ENCODE measurements at places on chromosomes 7 and 10.

GRCh38 chr7:123637203-123637602 lies 18.5 kb upstream of the LMOD2 start:
- no peak for DNase-seq

- no peak for DNase-seq
Observed at GRCh38 chr10:110510086-110510485, 12.4 kb downstream of the DUSP5 start.

- DNase-seq = no peak
Observed at GRCh38 chr7:27515933-27516332, 146.8 kb downstream of the HIBADH start.

DNA sequence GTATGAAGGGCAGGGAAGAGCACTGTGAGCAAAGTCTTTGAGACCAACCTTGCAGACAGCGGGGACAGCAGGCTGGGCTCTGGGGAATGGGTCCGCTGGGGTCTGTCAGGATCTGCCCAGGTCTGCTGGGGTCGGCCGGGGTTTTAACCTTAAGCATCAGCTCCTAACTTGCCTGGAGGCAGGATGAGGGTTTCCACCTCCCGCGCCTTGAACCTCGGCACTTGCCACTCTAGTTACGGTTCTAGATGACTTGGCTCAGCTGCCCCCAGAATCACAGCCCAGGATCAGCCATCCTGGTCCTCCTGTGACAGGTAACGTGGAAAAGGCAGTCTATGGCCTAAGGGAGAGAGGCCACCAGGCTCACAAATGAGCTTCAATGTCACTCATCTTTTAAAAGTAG lies 50.4 kb upstream of the CACUL1 start:
- DNase-seq = no peak

DNA sequence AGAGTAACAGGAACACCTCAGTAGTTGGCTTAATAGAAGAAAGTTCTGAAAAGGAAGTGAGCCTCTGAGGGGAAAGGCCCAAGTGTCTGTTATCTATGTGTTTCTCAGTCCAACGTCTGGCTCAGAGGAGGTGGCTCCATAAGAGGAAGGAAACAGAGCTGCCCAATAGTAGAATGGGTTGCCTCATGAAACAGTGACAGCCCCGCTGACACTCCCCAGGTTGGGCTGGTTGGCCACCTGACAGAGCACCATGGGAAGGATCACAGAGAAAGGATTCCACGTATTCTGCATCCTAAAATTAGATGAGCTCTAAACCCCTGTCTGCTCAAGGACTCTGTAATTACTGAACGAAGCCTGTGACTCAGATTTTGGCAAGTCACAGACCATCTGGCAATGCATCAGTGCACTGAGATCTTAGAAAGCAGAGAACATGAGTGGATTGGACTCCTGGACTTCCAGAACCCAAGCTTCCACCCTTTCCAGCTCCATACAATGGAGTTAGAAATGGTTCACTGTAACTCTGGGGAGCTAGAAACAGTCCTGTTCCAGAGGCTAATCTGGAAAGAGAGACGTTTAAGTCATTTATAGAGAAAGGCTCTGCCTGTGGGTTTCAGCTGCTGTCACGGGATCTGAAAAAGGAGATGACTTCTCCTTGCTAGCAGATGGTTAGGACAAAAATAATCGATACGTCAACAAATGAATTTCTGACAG lies 2.9 kb downstream of the PKD2L1 start:
- DNase-seq = no peak

GRCh38 chr10:22705527-22705926 lies 8.9 kb downstream of the PIP4K2A start:
- no peak for DNase-seq

- no peak for DNase-seq
Observed at GRCh38 chr7:29858191-29858951, 52.1 kb downstream of the WIPF3 start.

DNA sequence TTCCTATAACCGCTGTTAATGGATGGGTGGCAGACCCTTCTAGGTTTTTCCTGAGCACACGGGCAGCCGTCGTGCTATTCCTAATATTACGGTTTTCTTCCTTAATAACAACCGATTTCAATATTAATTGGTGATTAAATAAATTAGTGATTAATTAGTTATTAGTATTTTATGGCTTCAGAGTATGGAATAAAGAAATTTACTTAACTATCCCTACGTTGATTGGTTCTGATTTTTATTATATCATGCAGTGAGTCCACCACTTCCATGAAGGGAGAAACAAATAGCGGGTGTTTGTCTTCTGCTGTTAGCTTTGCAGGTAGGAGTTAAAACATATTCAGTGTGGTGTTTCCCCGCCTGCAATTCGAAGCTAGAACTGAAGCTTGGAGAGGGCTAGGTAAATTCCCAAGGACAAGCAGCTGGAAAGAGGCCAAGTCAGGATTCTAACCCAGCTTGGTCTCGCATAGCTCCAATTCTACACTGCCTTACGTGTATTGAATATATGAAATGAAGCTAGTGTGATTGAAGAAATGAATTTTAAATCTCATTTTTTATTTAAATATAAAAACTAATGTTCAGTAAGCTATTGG lies 928 bp upstream of the CSTF2T start:
- DNase-seq = peak; percentile 76

DNA sequence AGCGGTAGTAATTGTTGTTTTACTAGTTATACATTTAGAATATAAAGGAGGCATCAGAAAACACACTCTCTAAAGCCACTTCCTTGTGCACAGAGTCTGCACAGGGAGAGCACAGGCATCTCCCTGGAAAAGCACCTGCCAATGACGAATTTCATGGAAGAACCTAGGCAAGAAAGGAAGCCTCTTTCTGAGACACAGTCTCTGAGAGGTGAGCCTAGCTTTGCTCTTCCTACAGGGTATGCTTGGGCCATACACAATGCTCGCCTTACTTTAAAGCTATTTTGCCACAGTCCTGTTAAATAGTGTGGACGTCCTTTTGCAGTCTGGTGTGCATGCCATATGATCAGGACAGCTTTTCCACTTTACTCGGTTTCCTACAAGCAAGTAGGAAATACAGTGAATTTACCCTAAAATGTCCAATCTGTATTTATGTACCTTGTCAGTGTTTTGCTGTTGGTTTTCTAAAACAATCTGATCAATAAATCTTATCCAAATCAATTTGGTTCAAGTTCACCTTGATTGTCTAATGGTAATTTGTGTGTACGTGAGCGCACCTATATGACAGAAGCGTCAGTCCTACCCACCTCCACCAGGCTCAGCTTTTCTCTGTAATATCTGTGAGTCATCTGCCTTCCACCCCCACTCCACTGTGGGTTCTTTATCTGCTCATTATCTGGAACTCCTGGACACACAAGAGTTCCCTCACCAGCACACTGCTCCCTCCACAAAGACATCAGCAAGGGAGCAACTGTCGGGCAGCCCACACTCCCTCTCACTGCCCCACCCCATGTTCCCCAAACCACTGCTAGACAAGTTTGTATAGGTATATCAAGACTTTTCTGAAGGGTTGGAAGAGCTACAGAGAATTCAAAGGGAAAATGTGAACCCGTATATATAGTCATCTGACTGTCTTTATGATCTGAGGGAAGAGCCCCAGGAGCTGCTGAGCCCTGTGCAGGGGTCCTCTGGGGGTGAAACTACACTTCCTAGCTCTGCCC lies 65.2 kb downstream of the KLHDC10 start:
- no peak for DNase-seq

- no peak for DNase-seq
Observed at GRCh38 chr10:116961406-116962251, 43.4 kb downstream of the SHTN1 start.

- no peak for DNase-seq
Observed at GRCh38 chr7:44232396-44232795, 31.6 kb downstream of the YKT6 start.

GRCh38 chr7:145398758-145399157 lies 562.9 kb upstream of the TPK1 start:
- peak; percentile 28 for DNase-seq

GRCh38 chr7:73682745-73683055 lies 553 bp downstream of the DNAJC30 start:
- DNase-seq = no peak

GRCh38 chr10:108388706-108389105 lies 1224.2 kb upstream of the SORCS1 start:
- no peak for DNase-seq

DNA sequence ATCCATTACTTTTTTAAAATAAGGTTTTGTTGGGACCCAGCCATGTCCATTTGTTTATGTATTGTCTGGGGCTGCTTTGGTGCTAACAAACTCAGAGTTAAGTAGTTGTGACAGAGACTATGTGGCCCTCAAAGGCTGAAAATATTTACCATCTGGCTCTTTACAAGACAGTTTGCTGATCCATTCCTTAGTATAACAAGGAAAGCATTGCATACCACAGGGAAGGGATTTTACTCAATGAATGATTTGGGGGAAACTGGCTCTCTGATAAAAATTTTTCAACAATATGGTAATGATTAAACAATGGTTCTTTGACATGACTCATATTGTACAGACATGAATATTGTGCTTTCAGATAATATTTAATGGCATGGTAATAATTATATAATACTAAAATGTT lies 738.1 kb downstream of the KCNMA1 start:
- DNase-seq = peak; percentile 3

- no peak for DNase-seq
Observed at GRCh38 chr10:131792011-131792651, 108.7 kb upstream of the PPP2R2D start.

- peak; percentile 77 for DNase-seq
Observed at GRCh38 chr7:1065585-1066241, 21.4 kb downstream of the GPR146 start.

DNA sequence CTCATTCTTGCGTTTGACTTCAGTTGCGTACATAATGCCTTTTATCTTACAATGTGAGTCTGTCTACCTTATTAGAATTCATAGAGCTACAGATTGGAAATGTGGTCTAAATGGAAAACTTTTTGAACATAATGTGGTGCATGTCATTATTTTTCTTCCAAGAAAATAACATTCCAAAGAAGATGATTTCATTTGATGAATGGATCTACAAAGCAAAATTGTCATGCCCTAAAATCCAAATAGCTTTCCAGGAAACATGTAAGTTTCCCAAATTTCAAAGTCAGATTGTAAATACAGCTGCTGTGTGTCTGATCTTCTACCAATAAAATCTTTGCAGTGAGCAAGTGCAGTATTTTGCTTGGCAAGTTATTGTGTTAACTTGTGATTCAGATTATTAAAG lies 101.8 kb upstream of the FZD8 start:
- DNase-seq = no peak

GRCh38 chr7:119945822-119946221 lies 327.2 kb upstream of the KCND2 start:
- no peak for DNase-seq

DNA sequence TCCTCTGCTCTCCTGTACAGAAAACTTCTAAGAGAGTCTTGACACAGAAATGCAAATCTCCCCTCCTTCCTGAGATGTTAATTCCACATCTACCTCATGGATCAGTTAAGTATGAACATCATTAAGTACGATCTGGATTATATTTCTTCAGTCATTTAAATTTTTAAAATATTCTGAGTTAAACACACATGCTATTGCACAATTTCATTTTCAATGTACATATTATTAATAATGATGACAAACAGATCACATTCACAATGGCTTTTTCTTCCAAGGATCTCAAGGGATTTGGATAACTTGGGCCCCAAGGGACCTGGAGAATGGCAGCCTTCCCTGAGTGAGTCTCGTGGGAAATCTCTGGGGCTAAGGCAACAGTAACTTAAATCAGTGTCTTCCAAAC lies 16.2 kb downstream of the BEND7 start:
- no peak for DNase-seq

DNA sequence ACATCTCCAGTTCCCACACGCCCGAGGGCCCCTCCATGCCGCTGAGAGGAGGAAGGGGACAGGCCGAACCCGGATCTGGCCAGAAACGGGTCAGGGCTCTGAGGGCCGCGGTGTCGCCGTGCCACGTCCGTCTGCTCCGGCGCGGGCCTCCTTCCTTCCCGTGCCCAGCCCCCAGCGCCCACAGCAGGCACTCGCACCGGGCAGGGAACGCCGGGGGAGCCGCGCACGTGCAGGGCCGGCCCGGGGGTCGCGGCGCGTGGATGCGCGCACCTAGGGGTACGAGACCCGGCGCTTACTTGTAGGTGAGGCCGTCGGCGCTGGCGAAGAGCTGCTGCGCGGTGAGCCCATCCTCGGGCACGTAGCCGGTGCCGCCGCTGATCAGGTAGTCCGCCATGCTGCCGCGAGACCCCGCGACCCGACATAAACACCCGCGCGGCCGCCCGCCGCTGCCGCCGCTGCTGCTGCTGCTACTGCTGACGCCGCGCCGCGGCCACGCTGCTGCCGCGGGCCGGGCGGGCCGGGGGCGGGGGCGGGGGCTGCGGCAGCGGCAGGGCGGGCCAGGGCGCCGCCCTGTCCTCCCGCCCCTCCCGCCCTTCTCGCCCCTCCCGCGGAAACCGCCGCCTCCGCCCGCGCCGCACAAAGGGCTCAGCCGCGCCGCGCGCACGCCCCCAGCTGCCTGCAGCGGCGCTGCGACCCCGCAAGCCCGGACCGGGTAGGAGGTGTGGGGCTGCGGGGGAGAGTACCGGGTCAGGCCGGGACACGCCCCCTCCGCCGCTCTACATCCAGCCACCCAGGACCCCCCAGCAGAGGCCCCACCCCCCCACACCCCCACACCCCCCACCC lies 4.1 kb downstream of the IMPDH1 start:
- peak; percentile 22 for DNase-seq

DNA sequence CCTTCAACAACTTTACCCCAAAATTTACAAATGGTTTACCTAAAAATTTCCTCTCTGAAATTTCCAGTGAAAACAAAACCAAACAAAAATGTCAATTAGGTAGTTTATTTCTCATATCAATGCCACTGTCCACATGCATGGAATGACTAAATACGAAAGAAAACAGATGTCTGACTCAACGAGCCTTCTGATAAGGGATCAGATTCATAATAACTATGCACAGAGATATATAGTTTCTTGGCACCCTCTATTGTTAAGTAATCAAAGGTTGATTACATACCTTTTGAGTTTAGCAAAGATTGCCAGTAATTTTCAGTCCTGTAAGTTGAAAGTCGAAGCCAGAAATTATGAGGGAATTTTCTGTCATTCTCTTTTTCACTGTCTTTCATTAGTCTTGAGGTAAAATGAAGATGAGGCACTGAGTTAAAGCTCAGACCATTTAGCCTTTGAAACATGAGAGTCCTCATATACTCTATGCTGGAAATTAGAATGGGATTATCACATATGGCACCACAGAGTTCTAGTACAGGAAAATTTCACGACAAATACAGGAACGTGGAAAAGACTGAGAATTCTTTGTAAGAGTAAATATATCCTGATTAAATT lies 519.1 kb upstream of the ANKRD30A start:
- peak; percentile 22 for DNase-seq

GRCh38 chr7:825386-825785 lies 6.9 kb upstream of the SUN1 start:
- DNase-seq = peak; percentile 42
